ENCODE measurements at places on chromosomes 4 and X. TPM values are rescaled to one million over a fixed set of nuclear protein-coding genes. Genes with fewer than 3 reads are reported as not detected.

SOWAHD gene
- not detected for total RNA-seq

HTN1 gene
- total RNA-seq, result not detected

UGT2B11 gene
- not detected for total RNA-seq

FAM9B gene
- total RNA-seq, result 0.42 TPM

SERTM2 gene
- total RNA-seq, result not detected

TEC gene
- 7.4 TPM for total RNA-seq

C4orf54 gene
- total RNA-seq, result not detected

OTUD6A gene
- total RNA-seq, result not detected

SUPT20HL1 gene
- total RNA-seq, result not detected

CWH43 gene
- not detected for total RNA-seq

DUSP21 gene
- total RNA-seq, result not detected

MAGEA11 gene
- total RNA-seq, result not detected

IL9R gene
- 1.9 TPM for total RNA-seq

CSAG2 gene
- total RNA-seq, result not detected

C4orf46 gene
- 9.7 TPM for total RNA-seq

RAB40A gene
- total RNA-seq, result not detected

ANKRD50 gene
- total RNA-seq, result 0.90 TPM

EDA gene
- total RNA-seq, result 0.50 TPM

TMEM165 gene
- total RNA-seq, result 102 TPM

RTL3 gene
- total RNA-seq, result not detected

FAM199X gene
- 32.6 TPM for total RNA-seq

CCNA2 gene
- 0.50 TPM for total RNA-seq

RHOXF2B gene
- total RNA-seq, result not detected

PHOX2B gene
- not detected for total RNA-seq

CT45A3 gene
- not detected for total RNA-seq

TSPAN6 gene
- total RNA-seq, result not detected

MAOA gene
- total RNA-seq, result not detected

DDX53 gene
- total RNA-seq, result not detected

GAGE2A gene
- not detected for total RNA-seq

CXCL10 gene
- not detected for total RNA-seq

SSX4 gene
- total RNA-seq, result not detected

PDCL2 gene
- total RNA-seq, result not detected

PRDM8 gene
- total RNA-seq, result 6.0 TPM

PNMA5 gene
- not detected for total RNA-seq

CENPVL2 gene
- not detected for total RNA-seq

UTP3 gene
- total RNA-seq, result 22.6 TPM

PHKA1 gene
- total RNA-seq, result 0.24 TPM

SRPX gene
- total RNA-seq, result 0.20 TPM

CXorf65 gene
- 117 TPM for total RNA-seq

SSX2B gene
- not detected for total RNA-seq

UGT2B17 gene
- total RNA-seq, result not detected

HNRNPD gene
- 225 TPM for total RNA-seq

MAGEC3 gene
- total RNA-seq, result not detected

CTAG1B gene
- not detected for total RNA-seq

GPC3 gene
- total RNA-seq, result not detected

STOX2 gene
- total RNA-seq, result not detected

KDR gene
- total RNA-seq, result 0.08 TPM

CLIC2 gene
- 0.75 TPM for total RNA-seq

TMEM35A gene
- not detected for total RNA-seq

XPNPEP2 gene
- total RNA-seq, result 1.6 TPM

PAGE1 gene
- not detected for total RNA-seq

PSAPL1 gene
- not detected for total RNA-seq

Measured in natural killer cell (primary cell).